ENCODE measurements at places on chromosomes 2 and 18.

GRCh38 chr2:175282300-175282699 is 100.8 kb upstream of the ATP5MC3 start:
- no peak for DNase-seq

- DNase-seq: no peak
Observed at GRCh38 chr2:53028225-53028624, 739.4 kb upstream of the CHAC2 start.

DNA sequence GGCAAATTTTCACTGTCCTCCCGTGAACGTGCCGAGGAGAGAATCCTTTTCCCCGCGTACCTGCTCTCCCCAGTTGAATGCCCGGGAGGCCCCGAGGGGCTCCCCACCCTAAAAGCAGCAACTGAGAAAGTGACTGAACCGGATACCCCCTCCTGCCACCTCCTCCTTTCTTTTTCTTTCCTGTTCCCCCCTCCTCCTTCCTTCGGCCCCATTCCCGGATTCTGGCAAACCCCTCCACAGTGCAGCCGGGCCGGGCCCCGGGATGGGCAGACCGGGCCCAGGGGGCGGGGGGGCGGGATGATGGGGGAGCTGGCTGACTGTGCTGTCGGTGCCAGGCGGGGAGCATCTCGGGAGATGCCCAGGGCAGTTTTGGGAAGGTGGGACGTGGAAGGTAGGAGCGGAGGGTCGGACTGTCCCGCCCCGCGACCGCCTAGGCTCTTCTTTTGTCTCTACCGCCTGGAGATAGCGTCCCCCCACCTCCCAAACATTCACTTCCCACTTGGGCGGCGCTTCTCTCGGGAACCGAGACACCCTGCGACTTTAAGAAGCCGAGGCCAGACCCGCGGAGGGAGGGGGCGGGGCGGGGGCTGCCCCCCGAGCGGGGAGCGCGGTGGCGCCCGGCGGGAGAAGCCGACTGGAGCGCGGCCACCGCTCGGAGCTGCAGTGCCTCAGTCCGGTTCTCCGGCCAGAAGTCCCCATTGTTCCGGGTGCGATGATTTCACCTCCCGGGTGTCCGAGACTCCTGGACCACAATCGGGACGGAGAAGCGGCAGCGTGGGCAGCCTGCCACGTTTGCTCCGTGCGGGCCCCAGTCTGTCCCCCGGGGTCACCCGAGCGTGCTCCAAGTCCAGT is 8.2 kb downstream of the DLX2 start:
- no peak for DNase-seq

DNA sequence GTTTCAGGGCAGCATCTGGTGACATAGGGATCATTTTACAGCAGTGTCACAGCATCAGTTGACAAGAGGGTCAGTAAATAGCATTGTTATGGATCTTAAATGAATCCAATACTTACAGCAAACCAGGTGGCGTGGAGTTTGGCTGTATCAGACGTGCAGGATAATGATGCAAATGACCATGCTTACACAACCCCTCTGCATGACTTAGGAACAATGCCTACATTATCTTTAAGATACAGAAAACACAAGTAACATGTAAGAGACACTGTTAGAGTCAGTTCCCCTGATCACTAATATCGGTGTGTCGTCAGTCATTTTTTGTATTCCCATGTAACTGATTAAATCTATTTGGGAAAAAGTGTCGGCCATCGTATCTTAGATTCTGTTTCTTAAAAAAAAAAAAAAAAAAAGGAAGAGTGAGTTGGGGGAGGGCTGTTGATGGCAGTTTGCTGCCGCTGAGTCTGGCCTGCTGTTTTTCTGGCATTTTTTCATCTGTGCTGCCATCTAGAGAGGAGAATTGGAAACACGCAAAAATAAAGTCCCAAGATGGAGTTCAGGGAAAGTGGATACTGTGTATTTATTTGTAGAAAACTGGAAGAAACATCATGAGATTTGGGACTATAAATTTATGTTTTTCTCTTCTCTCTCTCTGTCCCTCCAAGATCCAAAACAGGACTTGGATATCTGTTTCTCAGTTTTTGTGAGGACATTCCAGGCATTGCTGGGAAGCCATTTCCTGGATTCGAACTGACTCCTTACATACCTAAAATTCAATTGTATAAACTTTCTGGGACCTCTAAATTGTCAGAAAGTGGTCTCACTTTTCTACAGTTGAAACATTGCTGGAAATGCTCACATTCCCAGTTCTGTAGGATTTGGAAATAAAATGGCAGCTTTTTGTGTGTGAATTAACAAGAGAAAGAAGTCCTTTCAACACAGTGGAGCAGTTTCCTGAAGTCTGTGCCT is 60.3 kb upstream of the AGPS start:
- DNase-seq: peak; percentile 10

- DNase-seq: no peak
Observed at GRCh38 chr2:156436497-156437085, 412 bp downstream of the GPD2 start.

GRCh38 chr2:65366595-65367125 is 65.7 kb downstream of the SPRED2 start:
- DNase-seq: no peak

GRCh38 chr2:86001326-86001725 is 104.4 kb downstream of the POLR1A start:
- DNase-seq: no peak

GRCh38 chr2:240523451-240524281 is 34.1 kb downstream of the ANKMY1 start:
- DNase-seq: no peak

DNA sequence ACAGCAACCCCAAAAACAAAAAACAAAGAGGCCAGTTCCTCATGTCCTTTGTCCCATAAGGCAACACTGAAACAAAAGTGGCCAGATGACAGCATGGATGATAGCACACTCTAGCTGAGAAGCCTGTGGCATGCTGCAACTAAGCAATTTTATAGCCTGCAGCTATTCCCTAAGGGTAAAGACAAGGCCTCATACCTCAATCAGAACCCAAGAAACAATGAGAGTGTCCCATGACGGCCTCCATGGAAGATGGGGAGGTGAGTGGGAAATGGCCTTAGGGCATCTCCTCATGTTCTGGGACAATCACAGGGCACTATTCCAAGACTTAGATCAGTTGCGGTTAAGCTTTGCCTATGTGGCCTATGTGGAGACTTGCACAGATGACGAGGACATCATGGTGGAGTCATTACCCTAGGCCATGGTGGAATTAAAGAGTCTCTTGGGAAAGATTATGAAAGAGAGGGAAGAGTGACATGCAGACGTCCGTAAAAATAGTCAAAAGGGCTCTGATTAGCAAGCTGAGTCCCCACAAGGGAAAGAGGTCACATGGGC is 103.1 kb downstream of the INO80D start:
- no peak for DNase-seq

- no peak for DNase-seq
Observed at GRCh38 chr2:205776720-205777119, 94.4 kb downstream of the NRP2 start.

DNA sequence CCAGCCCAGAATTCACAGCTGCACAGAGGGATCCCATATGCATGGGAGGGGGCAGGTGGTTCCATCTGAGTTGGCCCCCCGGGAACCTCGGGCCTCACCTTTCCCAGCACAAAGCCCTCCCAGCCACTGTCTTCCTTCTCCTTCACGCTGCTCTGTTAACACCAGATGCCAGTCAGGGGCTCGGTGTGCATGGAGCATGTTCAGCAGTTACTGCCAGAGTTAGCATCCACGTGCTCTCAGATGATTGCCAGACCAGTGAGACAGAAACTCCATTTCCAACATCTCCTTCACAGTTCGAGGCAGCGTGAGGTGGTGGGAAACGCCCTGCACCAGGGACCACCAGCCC is 101.0 kb downstream of the PTGR3 start:
- DNase-seq: no peak

DNA sequence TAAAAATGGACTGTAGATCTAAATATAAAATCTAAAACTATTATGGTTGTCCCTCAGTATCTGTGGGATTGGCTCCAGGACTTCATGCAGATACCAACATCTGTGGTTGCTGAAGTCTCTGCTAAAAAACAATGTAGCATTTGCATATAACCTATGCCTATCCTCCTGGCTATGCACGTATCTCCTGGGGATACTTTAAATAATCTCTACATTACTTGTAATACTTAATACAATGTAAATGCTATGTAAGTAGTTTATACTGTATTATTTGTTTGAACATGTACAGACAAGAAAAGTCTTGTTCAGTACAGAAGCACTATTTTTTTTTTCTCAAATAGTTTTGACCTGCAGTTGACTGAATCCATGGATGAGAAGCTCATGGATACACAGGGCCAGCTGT is 134.9 kb downstream of the ZAP70 start:
- DNase-seq: no peak

DNA sequence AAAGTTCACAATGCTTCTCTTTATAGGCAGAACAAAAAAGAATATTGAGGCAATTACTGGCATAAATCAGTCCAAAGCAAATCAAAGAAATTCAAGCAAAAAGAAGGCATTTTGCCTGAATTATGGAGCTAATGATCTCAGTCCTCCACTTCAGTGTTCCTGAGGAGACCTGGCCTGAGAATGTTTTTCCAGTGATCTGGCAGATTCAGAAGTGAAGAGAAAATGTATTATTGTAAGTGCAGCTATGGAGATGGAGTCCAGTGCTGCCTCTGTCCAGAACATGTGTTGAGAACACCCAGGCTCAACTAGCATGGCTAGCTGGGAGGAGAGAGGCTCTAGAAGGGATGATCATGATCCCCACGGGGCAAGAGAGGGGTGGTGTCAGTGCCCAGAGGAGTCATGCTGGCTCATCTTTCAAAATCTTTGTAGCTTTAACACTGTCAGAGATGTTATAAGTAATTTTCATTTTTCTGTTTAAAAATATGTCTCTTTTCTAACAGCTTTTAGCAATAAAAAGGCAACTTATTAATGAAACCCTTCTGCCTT is 367.0 kb upstream of the RAB12 start:
- no peak for DNase-seq

- no peak for DNase-seq
Observed at GRCh38 chr2:161373942-161374341, 42.2 kb upstream of the TBR1 start.

GRCh38 chr2:128486640-128487375 is 168.1 kb upstream of the HS6ST1 start:
- DNase-seq: no peak

GRCh38 chr2:199111458-199111857 is 346.3 kb downstream of the SATB2 start:
- no peak for DNase-seq

DNA sequence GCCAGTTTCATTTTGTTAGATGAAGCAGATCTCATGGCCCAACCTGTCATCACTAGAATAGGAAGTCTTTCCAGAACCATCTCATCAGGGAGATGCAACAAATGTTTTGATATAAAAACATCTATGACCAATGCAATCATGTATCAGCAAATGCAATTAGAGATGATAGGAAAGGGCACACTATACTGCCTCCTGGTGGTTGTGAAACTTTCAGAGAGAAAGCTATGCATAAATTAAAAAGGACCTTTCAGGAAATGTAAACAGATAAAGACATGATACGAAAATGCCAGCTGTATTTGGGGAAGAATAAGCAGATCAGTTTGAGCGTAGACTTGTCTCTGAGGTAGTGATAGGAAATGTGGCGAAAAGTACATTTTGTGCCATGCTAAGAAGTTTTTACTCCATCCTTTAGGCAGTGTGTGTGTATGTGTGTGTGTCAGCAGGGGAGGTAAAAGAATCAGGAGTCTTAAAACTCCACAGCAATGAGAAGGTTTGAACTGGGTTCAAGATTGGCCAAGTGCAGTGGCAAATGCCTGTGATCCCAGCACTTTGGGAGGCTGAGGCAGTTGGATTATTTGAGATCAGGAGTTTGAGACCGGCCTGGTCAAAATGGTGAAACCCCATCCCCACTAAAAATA is 479.3 kb downstream of the CPS1 start:
- DNase-seq: no peak

DNA sequence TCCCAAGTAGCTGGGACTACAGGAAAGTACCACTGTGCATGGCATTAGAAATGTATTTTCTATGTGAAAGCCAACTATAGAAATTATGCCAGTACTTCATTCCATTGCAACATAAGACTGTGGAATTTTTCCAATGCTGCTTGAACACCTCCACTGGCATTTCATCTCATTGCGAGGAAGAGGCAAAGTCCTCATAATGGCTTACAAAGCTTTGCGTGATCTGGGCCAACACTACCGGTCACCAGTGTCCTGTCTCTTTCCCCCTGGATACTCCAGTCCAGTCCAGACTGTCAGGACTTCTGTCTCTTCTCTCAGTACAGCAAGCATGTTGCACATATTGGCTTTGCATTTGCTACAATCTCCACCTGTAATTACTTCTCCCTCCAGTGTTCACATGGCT is 223.5 kb downstream of the GPD2 start:
- DNase-seq: no peak

DNA sequence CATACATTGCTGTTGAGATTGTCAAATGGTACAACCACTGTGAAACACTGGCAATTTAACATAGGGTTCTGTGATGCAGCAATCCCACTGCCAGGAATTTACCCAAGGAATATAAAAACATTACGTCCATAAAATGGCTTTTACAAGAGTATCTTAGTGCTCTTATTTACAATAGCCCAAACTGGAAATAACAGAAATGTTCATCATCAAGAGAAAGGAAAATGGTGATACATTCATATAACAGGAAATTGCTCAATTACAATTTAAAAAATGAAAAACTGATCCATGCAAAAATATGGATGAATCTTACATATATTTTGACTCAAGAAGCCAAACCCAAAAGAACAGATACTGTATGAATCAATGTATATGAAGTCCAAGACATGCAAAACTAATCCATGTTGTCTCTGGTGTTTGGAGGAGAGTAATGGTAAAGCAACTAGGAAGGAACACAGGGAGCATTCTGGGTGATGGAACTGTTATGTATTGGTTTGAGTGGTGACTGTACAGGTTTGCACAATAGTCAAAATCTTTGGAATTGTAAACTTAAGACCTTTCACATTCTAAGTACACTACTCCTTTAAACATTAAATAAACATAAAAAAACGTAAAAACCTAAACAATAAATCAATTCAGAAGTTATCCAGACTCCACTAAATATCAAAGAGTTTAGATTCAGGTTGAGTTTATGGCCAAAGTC is 104.8 kb upstream of the WDR75 start:
- DNase-seq: no peak

- DNase-seq: no peak
Observed at GRCh38 chr18:75783566-75784281, 356.2 kb upstream of the SMIM21 start.

DNA sequence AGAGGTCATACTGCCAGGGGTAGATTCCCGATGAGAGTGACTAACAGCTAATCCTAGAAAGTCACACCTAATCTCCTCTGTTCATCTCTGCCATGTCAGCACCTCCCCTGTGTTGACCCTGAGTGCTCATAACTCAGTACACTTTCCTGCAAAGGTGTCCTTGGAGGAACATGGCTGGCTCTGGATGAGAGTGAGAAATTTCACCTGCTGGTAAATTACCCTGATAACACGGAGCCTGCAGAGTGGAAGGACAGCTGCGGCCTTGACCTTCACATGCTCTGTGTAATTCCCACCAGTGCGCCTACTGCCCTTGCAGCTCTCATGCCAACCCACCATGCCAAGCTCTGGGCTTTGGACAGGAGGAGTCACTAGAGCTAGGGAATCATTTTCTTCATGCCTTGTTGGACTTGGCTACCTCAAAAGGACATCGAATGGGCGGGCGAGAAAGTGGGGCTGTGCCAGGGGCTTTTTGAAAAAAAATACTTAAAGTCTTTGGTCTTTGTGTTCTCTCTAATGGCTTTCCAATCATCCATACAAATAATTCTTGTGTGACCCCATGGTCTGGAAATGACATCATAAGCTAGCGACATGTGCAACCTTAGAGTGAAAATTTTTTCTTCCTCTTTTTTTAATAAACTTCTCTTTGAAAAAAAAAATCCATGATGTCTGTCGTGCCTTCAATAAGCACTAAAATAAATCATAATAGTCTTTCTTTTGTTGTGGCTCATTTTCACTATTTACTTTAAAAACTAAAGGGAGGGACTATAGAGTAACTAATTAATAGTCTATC is 319.9 kb downstream of the MYCN start:
- DNase-seq: no peak
